ENCODE measurements at places on chromosomes 1 and 21. TPM values are rescaled to one million over a fixed set of nuclear protein-coding genes. Genes with fewer than 3 reads are reported as not detected.

GRCh38 chr1:33743221-33743998 is 120.5 kb upstream of the HMGB4 start:
- H3K4me3 ChIP-seq = no peak overlapping the region
- H3K4me1 ChIP-seq = no peaks in the 10 kb centered on the region

- H3K4me1 ChIP-seq = peaks cover 95% of the 10 kb centered on the region
- peak overlapping the region; percentile 69 for H3K4me3 ChIP-seq
- H3K36me3 ChIP-seq = peaks cover 3% of the 10 kb centered on the region
Measured at GRCh38 chr1:230153641-230154296, 86.7 kb downstream of the GALNT2 start.

CEP350 gene
- 50.1 TPM for total RNA-seq

GRCh38 chr1:188424176-188424575 is 1595.4 kb downstream of the PLA2G4A start:
- H3K27me3 ChIP-seq = no peaks in the 10 kb centered on the region
- H3K36me3 ChIP-seq = no peaks in the 10 kb centered on the region
- peaks cover 5% of the 10 kb centered on the region for H3K4me1 ChIP-seq
- DNase-seq = no peak
- no peak overlapping the region for H3K4me3 ChIP-seq

BTG2 gene
- 18.1 TPM for total RNA-seq

GRCh38 chr1:228983661-228984060 is 248.4 kb downstream of the RHOU start:
- no peak overlapping the region for H3K27ac ChIP-seq
- peaks cover 3% of the 10 kb centered on the region for H3K27me3 ChIP-seq
- no peak for DNase-seq
- H3K4me1 ChIP-seq = peaks cover 2% of the 10 kb centered on the region
- no peak overlapping the region for H3K4me3 ChIP-seq

Measured in neural crest cell (in vitro differentiated cells).